ENCODE measurements at places on chromosomes 7 and 10.
A peak's percentile ranks its signal among the peaks of the same experiment; 100 is the strongest.

DNA sequence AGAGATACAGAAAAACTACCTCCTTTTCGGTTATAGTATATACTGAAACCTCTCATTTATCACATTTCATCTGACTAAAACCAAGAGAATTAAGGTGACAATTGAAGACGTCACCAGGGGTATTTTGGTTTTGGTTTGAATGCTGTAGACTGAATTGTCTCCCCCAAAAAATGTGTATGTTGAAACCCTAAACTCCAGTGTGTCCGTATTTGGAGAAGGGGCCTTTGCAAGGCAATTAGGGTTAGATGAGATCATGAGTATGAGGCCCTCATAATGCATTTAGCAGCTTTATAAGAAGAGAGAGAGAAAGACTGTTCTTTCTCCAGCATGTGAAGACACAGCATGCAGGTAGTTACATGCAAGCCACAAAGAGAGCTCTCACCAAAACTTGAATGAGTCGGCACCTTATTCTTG, 59.5 kb downstream of the CACNA2D1 start:
- no peak for DNase-seq

- no peak for DNase-seq
These were observed 422 bp downstream of the AP1S1 start for GRCh38 chr7:101154693-101155102.

DNA sequence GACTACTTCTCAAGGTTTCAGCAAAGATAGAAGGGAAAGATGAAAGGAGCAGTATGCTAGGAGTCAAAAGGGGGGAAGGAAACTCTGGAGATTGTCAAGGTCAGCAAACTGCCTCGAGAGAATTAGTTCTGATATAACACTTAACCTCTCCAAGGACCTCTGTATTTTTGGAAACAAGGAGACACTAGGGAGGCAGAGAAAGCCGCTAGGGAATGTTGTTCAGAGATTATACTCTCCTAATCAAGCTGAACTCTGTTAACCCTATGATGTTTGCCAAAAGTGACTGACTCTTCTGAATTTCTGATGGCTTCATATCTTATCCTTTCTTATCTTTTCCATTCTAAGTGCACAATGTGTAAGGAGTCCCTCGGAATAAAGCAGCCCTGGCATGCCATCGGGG, 27.1 kb downstream of the CREM start:
- DNase-seq: no peak

GRCh38 chr10:104128214-104128613, 6.2 kb downstream of the SFR1 start:
- DNase-seq: no peak

GRCh38 chr7:8379264-8379663, 54.1 kb upstream of the NXPH1 start:
- DNase-seq: no peak

- no peak for DNase-seq
These were observed 206.4 kb upstream of the GALNT17 start for GRCh38 chr7:70925411-70926115.

- no peak for DNase-seq
These were observed 229.8 kb upstream of the YAE1 start for GRCh38 chr7:39336442-39336841.

- no peak for DNase-seq
These were observed 85.7 kb downstream of the GRB10 start for GRCh38 chr7:50696810-50697582.

DNA sequence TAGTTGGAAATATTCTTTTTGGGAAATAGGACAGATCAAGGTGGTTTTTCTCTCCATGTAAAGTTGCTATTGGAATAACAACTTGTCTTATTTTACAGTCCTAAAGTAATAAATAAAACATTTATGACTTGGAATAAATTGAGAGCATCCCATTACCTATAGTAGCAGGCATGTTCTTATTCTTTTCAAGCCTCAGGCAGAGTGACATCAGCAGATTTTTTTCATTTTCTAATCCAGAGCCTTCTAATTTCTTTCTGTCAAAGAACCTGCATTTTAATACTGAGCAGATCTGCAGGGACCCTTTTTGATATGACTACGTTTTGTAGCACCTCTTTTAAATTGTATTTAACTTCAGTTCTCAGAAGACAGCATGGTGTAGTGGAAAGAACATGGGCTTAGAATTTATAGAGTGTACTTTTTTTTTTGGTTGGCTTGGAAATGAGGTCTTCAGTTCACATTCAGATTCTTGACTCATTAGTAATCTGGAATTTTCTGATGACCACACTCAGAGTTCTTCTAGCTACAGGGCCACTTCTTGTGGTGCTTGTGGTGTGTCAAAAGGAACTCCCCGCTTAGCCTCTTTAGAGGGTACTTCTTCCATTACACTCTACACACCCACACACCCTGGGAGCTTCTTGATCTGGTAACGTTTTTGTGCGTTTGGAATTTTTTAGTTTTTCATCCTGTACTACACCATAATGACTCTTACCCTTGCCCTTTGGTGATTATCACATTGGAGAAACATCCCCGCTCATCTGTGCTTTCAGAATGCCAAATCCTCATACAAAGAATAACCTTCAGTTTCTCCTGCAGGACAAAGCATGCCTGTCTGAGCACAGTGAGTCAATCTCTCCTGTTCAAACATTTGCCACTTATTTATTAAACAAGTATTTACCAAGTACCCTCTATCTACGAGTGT, 34.6 kb downstream of the AGK start:
- peak; percentile 33 for DNase-seq

GRCh38 chr10:5595994-5596471, 70.4 kb downstream of the ASB13 start:
- peak; percentile 99 for DNase-seq

DNA sequence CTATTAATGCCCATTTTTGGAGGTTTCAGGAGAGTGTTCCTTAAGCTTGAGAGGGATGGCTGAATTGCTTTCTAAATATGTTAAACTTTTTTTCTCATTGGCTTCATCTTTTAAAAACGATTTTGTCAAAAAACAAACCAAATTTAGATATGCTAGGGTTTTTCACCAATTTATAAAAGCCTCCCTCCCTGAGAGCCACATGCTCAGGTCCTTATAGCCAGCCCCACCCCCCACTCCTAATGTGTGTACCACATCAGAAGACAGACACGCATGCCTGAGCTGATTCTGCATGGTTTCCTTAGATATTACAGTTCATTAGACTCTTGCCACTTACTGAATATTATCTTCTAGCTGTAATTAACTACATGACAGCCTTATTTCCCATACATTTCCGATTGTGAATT, 2.0 kb downstream of the CUL1 start:
- no peak for DNase-seq

DNA sequence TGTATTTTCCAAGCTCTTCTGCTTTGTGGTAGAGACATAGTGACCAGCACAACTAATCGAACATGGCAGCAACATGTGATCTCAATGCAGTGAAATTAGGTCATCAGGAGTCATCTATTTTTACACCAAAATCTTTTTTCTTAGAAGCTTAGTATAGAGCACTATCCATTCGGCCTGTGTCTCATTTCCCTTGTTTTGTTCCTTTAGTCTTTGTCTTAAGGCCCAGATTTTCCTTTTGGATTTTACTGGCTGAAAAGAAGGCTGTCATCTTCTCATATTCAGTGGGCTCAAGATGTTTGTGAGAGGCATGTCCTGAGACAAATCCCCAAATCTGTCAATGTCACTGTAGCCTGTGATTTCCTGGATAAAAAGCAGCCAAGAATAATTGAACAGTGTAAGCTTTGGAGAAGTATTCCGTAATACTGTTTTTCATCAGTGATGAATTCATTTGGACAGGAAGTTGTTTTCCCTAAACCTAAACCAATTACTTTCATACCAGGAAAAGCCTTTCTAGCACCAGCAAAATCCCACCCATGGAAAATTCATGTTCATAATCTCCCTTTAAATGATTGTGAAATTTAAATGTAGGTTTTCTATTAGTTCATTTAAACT, 55.2 kb downstream of the MAGI2 start:
- no peak for DNase-seq
